Left cardiac atrium (tissue), 4 donors: ENCODE measurements at places on chromosomes 2 and 18. TPM values are rescaled to one million over a fixed set of nuclear protein-coding genes. Genes with fewer than 3 reads are reported as not detected.

- no peak for DNase-seq
Measured at GRCh38 chr2:54432251-54433015, 23.7 kb upstream of the SPTBN1 start.

- DNase-seq, result no peak
Measured at GRCh38 chr2:203143391-203143790, 95.4 kb upstream of the CYP20A1 start.

DNA sequence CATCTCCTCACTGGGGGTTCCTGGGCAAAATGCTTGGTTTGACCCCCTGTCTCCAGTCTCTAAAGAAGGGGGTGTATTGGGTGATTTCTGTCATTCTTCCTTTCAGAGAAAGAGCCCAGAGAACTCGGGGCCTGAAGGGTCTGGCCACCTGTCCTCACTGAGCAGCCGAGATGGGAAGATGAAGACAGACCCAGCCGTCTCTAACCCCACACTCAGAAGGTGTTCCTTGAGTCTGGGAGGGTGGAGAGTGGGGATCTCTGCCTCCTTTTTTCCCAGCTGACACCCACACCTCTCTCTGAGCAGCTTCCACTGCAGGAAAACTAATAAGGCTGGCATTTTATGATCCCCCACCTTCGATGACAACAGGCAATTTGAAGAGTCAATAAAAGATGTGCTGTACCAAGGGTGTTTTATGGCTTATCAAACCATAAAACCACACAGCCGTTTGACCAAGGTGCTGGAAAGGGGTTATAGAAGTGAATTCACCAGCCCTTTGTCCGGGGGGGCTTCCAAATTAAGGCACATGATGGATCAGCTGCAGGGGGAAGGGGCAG is 213.8 kb downstream of the SMAD2 start:
- DNase-seq, result no peak

DNA sequence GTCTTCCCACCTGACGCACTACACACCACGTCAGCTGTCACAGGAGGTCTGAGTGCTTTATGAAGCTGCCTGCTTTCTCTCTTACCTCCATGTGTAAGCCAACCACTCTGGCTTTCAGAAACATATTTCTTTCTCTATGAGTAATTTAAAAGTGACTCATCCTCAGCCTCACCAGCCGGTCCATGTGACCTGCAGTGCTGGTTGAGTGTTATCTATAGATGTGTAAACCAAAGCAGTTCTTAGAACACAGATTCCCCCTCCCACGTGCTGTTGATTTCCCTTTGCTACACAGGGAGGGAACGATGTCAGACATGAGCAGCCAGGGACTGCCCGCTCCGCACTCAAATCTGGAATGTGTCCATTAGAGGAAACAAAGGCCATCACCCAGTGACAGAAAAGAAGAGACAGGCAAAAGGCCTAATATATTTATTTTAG is 157.8 kb downstream of the BCL2 start:
- peak; percentile 77 for DNase-seq

DNA sequence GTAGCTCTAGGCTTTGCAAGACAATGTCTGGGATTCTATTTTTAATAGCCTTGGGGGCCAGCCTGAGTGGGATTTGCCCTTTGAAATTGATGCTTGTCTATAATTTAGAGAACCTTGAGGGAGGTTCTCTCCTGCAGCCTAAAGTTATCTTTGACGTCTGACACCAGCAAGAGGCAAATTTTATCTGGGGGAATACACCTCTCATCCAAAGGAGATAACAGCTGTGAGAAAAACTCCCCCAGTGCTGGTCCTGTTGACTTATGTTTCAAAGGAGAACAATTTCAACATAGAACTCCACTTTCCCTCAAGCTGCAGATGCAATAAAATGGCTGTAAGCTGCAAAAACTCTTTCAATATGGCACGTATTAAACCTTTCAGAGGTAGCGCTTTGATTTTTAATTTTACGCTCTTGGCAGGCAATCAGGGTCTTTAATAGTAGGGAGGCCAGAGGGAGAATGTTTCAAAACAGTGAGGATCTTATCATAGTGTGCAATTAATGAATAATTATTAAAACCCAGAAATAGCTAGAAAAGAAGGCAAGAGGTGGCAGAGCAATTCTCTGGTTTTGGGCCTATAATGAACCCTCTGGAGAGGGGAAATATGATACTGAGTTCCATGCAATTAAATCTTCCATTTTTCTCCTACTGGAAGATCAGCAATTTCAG is 62.4 kb downstream of the LYPD1 start:
- DNase-seq, result no peak

- DNase-seq, result no peak
Measured at GRCh38 chr2:100278986-100279385, 43.3 kb downstream of the LONRF2 start.

- no peak for DNase-seq
Measured at GRCh38 chr2:10119027-10119325, 3.6 kb upstream of the RRM2 start.

DNA sequence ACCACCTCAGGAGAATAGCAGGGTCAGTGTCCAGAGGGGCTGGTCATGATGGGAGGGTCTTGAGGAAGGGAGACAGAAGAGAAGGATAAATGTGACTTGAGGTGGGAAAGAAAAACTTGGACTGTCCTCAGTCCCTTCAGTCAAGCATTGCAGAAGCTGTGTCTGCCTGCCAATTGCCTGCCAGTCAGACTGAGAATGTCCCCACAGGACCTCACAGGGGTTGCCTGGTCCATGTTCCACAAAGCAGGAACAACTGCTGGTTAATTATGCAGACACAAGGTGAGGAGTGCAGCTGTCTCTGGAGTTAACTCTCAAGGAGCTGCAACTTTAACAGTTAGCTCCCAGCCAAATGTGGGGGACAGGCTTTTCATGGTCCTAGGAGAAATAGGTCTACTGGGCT is 75.7 kb downstream of the TRIM43 start:
- no peak for DNase-seq

- DNase-seq, result no peak
Measured at GRCh38 chr2:172128484-172128883, 25.8 kb upstream of the DLX2 start.

- no peak for DNase-seq
Measured at GRCh38 chr2:182058056-182058455, 72.4 kb downstream of the PPP1R1C start.

- no peak for DNase-seq
Measured at GRCh38 chr18:34077599-34077998, 147.1 kb downstream of the NOL4 start.

DNA sequence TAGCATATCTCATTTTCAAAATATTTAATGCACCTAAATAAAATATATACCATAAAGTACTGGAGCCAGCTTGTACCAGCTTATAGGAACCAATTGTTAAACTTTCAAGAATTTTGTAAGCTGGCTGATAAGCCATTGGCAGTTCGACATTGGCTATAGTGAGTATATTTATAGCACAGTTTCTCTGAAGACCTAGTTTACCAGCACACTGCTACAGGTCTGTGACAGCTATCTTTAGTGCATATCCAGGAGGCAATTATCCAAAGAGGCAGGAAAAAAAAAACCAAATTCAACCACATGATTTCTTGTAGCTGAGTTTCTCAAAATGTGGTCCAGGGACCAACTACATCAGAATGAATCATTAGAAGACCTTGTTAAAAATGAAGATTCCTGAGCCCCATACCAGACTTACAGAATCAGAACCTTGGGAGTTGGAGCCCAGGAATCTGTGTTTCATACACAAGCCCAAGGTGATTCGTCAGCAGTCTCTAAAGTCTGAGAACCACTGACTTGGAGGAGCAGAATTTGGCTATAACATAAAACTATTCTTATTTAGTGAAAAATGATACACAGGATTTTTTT is 279.0 kb upstream of the NRP2 start:
- DNase-seq, result no peak

GRCh38 chr2:118475622-118476205 is 371.7 kb downstream of the EN1 start:
- DNase-seq, result no peak

GRCh38 chr2:14790041-14790640 is 157.6 kb downstream of the LRATD1 start:
- no peak for DNase-seq

- DNase-seq, result no peak
Measured at GRCh38 chr2:147558620-147559019, 286.2 kb upstream of the ACVR2A start.

DNA sequence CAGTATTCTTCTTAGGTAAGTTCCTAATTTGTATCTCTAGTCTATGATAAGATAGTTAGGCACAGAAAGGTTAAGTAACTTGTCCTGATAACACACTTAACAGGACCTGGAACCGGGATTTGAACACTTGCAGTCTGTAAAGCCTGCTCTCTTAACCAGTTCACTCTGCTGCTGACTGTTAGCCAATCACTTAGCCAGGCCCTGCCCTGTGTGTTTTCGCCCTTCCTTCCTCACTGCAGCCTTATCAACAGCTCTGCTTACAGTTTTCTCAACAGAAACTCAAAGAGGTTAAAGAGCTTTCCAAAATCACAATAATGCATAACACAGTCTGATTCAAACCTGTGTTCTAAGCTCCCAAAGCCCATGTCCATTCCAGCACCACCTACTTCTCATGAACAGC is 151.7 kb downstream of the TRABD2A start:
- DNase-seq, result no peak

DNA sequence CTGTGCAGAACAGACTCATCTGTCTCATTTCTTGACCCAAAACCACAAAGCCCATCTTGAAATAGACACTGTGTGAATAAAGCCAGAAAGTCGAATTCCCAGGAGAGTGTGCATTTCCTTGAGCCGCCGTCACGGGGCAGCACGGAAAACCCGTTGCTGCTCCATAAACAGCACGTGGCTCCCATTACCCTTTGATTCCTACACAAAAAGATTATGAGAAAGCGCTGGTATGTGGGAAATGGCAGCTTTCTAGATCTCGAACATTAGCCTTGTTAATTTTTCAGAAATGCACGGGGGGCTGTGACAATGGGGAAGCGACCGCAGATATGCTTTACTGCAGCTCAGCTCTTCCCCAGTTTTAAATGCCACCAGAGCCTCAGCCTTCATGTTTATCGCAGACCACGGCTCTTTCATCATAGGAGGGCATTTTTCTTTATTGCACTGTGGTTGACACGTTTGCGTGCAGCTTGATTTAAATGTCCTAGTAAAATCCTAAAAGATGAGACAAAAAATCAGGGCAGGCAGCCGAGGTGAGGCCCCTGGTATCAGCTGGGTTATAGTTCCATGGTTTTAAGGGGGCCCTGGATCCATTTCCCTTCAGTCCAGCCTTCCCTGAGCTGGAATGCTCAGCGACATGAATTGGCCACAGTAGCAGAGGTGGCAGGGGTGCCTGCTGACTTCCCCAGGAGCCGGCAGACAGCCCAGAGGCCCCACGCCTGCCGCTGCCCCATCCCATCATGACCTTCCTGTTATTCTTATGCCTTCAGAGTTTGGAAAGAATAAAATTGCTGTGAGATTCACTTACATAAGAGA is 249.3 kb downstream of the NDUFA10 start:
- no peak for DNase-seq

GRCh38 chr18:56831988-56832387 is 180.8 kb downstream of the WDR7 start:
- no peak for DNase-seq

DNA sequence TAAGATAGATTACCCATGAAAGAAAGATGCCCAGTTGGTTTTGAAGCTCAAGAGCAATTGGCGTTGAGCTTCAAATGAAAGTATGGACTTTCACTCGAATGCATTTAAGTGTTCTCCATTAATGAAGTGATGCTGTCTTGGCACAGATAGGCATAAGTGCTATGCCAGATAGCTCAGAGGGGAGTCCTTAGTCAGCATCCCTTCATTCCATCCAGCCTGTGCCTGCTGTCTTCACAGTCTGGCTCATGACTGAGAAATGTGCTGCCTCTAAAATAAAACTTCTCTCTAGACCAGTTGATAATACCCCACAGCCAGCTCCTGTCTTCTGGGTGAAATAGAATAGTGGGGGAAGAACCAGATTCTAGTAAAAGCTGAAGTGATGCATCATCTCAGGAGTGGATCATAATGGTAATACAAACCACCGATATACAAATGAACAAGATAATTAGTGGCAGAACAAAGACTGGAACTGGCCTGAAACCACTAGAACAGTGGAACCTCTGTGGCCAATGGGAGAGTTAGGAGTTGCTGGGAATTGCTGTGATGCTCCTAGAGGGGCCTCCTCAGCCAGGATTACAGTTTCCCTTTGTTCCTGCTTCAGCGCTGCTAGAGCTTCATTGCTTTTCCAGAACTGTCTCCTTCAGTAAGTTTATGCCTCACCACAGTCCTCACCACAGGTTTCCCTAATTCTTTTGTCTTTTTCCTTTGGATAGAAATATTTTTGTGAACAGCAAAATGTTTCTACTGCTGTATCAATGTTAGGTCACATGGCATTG is 359.3 kb downstream of the KIAA1328 start:
- DNase-seq, result no peak

- DNase-seq, result no peak
Measured at GRCh38 chr2:76174505-76174904, 463.8 kb upstream of the GCFC2 start.

GRCh38 chr2:74372674-74373073 is 7.4 kb downstream of the DCTN1 start:
- no peak for DNase-seq

- no peak for DNase-seq
Measured at GRCh38 chr2:70816726-70817125, 3.7 kb downstream of the CLEC4F start.

GRCh38 chr2:33108483-33109443 is 162.0 kb downstream of the LTBP1 start:
- DNase-seq, result no peak

GRCh38 chr18:76474824-76475223 is 20.2 kb downstream of the ZNF516 start:
- no peak for DNase-seq

GRCh38 chr2:64422466-64422865 is 31.5 kb upstream of the LGALSL start:
- DNase-seq, result no peak

Gene TMEM37
- 6.1 TPM for total RNA-seq

Gene LYG1
- total RNA-seq, result 0.47 TPM

Gene KCNK3
- total RNA-seq, result 30.9 TPM

Gene HK2
- 18.4 TPM for total RNA-seq

Gene ORMDL1
- 40.2 TPM for total RNA-seq

Gene EPAS1
- 262 TPM for total RNA-seq

Gene EPHA4
- 55.8 TPM for total RNA-seq

Gene M1AP
- 0.65 TPM for total RNA-seq

Gene CENPO
- total RNA-seq, result 4.2 TPM

Gene ADAM23
- total RNA-seq, result 30.2 TPM
